Lung (tissue), 17 donors: ENCODE measurements at places on chromosomes 7 and 10. TPM values are rescaled to one million over a fixed set of nuclear protein-coding genes. Genes with fewer than 3 reads are reported as not detected.
A peak's percentile ranks its signal among the peaks of the same experiment; 100 is the strongest.

OR2AE1 gene
- total RNA-seq = 0.57 TPM

- no peaks in the 10 kb centered on the region for H3K4me1 ChIP-seq
- H3K27ac ChIP-seq = no peak overlapping the region
- peak; percentile 54 for DNase-seq
- no peaks in the 10 kb centered on the region for H3K27me3 ChIP-seq
- no peak overlapping the region for H3K4me3 ChIP-seq
These were observed 208.8 kb downstream of the KCNMA1 start for GRCh38 chr10:77428691-77429395.

DNA sequence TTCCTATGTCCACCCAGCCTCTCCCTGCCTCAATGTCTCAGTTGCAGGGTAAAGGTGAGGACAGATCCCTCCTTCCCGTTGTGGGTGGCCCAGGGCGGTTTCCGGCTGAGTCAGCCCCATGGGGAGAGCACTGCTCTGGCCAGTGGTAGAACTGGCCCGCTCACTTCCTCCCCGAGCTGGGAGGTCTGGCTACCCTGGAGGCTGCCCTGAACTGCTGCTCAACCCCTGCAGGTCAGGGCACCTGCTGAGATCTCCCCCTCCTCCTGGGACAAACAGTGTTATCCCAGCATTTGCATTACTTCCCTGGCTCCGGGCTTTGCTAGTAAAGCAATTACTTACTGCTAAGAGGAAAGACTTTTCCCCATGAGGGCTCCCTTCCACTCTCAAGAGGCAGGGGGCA is 21.4 kb upstream of the IMPDH1 start:
- no peaks in the 10 kb centered on the region for H3K27me3 ChIP-seq
- no peak for DNase-seq
- no peak overlapping the region for H3K4me3 ChIP-seq
- no peaks in the 10 kb centered on the region for H3K36me3 ChIP-seq
- H3K27ac ChIP-seq = no peak overlapping the region

DNA sequence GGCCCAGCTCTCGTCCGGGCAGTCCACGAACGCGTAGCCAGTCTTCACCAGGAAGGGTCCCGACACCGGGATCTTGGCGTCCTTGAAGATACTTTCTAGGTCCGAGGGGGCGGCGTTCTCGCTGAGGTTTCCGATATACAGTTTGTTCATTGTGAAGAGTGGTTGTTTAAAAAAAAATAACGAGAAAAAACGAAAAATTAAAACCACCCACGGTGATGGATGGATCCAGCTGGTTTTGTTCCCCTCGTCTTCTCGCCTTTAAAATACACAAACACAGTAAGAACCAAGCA is 385 bp downstream of the IGF2BP3 start:
- H3K4me3 ChIP-seq = no peak overlapping the region
- peaks cover 12% of the 10 kb centered on the region for H3K4me1 ChIP-seq
- H3K36me3 ChIP-seq = no peaks in the 10 kb centered on the region
- H3K27me3 ChIP-seq = no peaks in the 10 kb centered on the region

TMEM270 gene
- total RNA-seq = not detected

TDRD1 gene
- total RNA-seq = 0.25 TPM

DNA sequence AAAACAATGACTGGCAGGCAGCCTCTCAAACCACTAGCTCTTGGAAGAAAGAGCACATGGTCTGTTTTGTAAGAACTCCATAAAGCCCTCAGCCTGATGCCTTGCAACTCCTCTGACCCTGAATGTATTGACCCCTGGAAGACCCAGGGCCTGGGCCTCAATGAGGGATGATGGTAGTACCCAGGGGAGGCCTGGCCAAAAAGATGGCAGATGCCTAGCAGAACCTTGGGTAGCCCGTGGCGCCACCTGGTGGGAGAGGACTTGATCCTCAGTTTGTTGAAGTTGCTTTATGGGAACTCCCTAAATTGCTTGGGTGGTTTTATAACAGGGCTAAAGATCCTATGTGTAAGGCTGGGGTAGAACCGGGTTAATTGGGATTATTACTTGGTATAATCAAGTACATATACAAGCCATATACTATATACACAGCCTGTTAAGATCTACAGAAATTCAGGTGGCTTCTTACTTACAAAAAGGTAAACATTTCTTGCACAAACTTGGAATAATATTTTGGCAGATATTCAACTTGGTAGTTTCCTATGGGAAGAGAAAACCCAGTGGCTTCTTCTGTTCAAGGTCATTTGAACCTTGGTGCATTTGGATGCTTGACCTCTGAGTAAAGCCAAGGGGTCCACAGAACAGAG is 95.8 kb upstream of the CACUL1 start:
- peak; percentile 35 for DNase-seq
- no peak overlapping the region for H3K27ac ChIP-seq
- H3K4me3 ChIP-seq = no peak overlapping the region
- H3K36me3 ChIP-seq = no peaks in the 10 kb centered on the region

DNA sequence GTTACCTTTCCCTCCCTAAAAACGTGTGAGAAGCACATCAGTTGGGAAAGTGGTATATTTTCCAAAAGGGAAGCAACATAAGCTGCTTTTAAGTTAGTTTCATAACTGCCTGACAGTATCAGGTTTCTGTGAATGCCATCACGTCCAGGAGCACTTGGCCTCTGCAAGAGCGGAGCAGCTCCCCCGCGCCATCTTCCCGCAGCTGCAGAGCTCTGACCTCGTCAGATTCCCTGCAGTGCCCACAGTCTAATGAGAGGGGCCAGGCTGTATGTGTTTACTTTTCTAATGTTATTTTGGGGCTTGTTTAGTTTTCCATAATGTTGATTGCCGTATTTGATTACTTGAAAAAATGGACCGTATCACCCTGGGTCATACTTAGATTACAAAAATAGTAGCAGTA is 74.2 kb downstream of the MGMT start:
- H3K36me3 ChIP-seq = no peaks in the 10 kb centered on the region
- no peaks in the 10 kb centered on the region for H3K27me3 ChIP-seq
- H3K4me1 ChIP-seq = no peaks in the 10 kb centered on the region
- peak; percentile 28 for DNase-seq

- H3K27ac ChIP-seq = no peak overlapping the region
- no peak for DNase-seq
- no peak overlapping the region for H3K4me3 ChIP-seq
- no peaks in the 10 kb centered on the region for H3K36me3 ChIP-seq
- no peaks in the 10 kb centered on the region for H3K4me1 ChIP-seq
These were observed 642.1 kb downstream of the LRMDA start for GRCh38 chr10:76073524-76073923.

GRCh38 chr7:133389727-133390126 is 136.8 kb downstream of the EXOC4 start:
- H3K27me3 ChIP-seq = no peaks in the 10 kb centered on the region
- H3K27ac ChIP-seq = no peak overlapping the region
- H3K4me3 ChIP-seq = no peak overlapping the region
- H3K4me1 ChIP-seq = no peaks in the 10 kb centered on the region
- no peak for DNase-seq
- H3K36me3 ChIP-seq = no peaks in the 10 kb centered on the region

DNA sequence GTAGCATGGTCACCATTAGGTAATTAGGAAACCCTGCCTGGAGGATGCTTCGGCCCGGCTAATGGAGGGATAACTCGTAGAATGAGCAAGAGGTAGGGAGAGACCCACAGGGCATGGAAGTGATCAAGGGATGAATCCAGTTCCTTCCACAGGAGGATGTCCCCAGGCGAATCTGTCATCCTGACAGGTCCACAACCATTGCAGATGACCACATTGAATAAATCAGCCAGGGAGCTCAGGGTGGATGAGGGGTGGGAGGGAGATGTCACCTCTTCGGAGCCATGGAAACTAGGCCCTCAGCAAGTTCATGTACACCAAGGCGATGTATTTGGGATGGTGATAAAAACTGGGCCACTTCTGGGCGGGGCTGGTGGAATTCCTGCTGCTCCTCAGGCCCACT is 28.5 kb downstream of the SH3PXD2A start:
- peaks cover 2% of the 10 kb centered on the region for H3K36me3 ChIP-seq
- H3K4me1 ChIP-seq = peaks cover 6% of the 10 kb centered on the region
- no peaks in the 10 kb centered on the region for H3K27me3 ChIP-seq
- no peak overlapping the region for H3K4me3 ChIP-seq
- H3K27ac ChIP-seq = no peak overlapping the region

DNA sequence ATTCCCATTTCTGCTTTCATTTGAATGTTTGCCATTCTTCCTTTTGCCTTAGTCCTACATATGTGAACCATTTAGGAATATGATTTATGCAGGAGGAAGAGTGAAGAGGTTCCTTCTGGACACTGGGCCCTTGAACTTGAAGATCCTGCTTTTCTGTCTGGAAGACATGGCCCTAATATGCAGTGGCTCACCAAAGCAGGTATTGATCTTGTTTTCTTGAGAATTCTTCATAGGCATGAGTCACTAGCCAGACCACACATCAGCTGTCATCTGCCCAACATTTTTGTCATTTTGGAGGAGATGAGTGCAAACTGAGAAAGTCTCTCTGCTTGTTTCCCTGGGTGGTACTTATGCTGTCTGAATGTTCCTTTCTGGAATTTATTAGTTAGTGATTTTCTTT is 382.6 kb downstream of the LRMDA start:
- no peak overlapping the region for H3K4me3 ChIP-seq
- no peak overlapping the region for H3K27ac ChIP-seq
- H3K36me3 ChIP-seq = no peaks in the 10 kb centered on the region
- H3K4me1 ChIP-seq = peaks cover 4% of the 10 kb centered on the region
